Activated CD4-positive, alpha-beta T cell treated with anti-CD3 and anti-CD28 coated beads, Interleukin-2, amount 10 ng/mL, durations not matched to agents 7 days and 5 days (primary cell): ENCODE measurements at places on chromosomes 5 and 9. TPM values are rescaled to one million over a fixed set of nuclear protein-coding genes. Genes with fewer than 3 reads are reported as not detected.

CSF1R gene
- total RNA-seq: 0.08 TPM

CCDC69 gene
- total RNA-seq: 84.1 TPM

SLC6A7 gene
- not detected for total RNA-seq

ADCY2 gene
- total RNA-seq: not detected

PLCXD3 gene
- total RNA-seq: not detected

NEURL1B gene
- 8.7 TPM for total RNA-seq
